ENCODE measurements at places on chromosomes 12 and 14.
A peak's percentile ranks its signal among the peaks of the same experiment; 100 is the strongest.

- DNase-seq: no peak
Observed at GRCh38 chr12:52010152-52010622, 3.4 kb downstream of the TAMALIN start.

DNA sequence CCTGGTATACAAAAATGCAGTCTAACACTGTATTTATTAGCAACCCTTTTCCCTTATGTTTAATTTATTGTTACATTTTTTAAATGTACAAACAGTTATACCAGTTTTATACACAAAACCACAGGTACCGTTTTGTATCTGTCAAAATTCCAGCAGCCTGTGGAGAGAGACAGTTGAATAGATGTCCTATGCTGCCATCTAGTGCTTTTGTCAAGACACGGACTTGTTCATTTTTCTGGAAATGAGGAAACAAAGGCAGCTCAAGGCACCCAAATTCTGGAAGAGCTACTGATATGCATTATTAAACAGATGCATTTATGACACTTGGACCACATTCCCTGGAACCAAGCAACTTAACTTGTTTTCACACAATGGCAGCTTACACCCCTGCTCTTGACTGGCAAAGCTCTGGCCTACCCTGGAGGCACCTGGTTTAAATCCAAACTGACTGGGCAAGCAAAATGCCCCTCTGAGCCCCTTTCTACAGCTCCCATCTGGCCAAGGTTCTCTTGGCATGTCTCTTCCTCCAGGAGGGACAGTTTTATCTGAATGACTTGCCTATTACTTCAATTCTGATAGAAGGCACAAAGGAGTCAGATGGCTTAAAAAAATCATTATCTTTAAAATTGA, 286.9 kb upstream of the PRKD1 start:
- no peak for DNase-seq

DNA sequence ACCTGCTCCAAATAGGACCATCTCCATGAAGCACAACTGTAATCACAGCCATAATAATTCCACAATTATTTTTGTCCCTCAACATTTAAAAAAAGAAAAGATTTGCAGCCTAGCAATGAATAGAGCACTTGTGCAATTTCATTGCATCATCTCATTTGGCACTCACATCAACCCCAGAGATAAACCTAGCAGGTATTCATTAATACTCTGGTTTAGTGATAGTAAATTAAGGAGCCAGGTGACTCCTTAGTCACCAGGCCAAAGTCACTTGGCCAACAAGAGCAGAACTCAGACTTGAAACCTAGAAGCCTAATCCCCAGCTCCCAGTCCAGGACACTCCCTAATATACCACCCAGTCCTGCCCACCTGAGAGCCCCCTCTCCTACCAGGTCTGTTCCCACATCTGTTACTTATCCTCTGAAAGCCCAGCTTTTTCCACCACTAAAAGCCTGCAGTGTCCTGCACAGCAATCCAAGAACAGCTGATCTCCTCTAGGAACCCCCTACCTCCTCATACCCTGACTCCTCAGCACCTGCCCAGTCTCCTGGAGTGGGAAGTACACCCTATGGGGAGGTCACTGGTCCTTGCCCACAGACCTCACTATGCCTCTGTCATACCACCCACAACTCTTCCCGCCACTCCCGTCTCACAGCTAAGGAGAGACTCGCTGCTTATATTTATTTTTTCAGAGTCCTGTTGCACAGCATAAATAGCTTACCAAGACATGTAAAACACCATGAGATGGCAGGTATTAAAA, 22.1 kb downstream of the OR10P1 start:
- no peak for DNase-seq

GRCh38 chr12:82952946-82953345, 266.2 kb downstream of the TMTC2 start:
- DNase-seq: no peak

- no peak for DNase-seq
Observed at GRCh38 chr14:100575266-100575995, 11.8 kb downstream of the BEGAIN start.

DNA sequence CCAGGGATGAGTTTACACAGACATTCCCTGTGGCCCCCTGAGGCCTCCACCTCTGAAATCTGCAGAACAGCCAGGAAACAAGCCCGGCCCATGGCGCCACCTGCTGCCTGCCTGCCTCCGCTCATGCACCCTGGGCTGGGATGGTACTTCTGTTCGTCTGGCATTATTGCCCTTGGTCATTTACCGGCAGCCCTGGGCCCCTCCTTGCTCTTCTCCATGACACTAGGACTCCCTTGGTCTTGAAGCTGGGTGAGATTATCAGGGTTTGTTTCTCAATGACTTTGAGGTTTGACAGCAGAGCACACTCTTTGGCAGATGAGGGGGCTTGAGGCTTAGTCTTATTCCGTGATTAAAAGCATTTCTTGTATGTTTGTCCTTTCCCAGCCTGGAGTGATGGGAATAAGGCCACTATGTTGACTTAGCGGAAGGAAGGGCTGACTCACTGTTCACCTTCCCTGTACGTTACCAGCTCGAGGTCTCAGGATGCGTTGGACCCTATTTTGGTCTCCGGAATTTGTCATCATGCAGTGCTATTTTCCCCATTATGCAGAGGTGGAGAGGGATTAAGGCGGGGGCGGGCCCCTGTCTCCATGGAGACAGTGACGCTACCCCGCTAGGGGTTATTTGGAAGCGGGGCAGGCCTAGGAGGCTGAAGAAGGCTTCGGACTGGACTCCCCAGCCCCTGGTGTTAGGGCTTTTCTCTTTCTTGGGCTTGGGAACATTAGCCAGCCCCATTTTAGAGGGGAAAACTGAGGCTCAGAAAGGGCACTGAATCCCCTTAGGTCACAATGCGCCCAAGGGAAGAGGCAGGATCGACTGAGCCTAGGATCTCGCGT, 706 bp upstream of the PEX5 start:
- peak; percentile 58 for DNase-seq

DNA sequence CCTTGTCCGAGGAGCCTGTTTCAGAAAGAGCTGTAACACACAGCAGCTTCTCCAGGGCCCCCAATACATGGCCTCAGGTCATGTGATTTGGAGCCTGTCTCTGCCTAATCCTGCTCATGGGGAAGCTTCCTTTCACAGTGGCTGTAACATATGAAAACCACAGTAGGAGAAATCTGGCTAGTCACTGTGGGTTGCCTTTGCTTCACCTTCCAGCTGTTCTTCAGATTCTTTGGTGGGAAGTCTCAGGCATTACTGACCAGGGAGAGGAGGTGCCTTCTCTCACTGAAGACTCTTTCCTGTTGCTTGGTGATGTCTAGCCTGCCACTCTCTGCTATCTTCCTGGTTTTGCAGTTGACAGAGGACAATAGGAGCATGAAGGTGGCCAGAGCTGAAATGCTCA, 350.6 kb downstream of the DPF3 start:
- DNase-seq: no peak

Data from stimulated activated CD8-positive, alpha-beta memory T cell treated with anti-CD3 and anti-CD28 coated beads, Interleukin-2, amount 100 ng/mL, for 48 hours (primary cell).